ENCODE measurements at places on chromosomes 4 and X. TPM values are rescaled to one million over a fixed set of nuclear protein-coding genes. Genes with fewer than 3 reads are reported as not detected.

The BEND2 gene
- total RNA-seq = not detected

The BGN gene
- total RNA-seq = 15.7 TPM

The SYNPO2 gene
- total RNA-seq = under 0.01 TPM

The ARHGEF38 gene
- total RNA-seq = not detected

The ADH1A gene
- not detected for total RNA-seq

The ABCG2 gene
- 4.9 TPM for total RNA-seq

The NPY5R gene
- total RNA-seq = not detected

The MMRN1 gene
- total RNA-seq = 818 TPM

The SMIM10 gene
- 0.32 TPM for total RNA-seq

The UGT2B15 gene
- not detected for total RNA-seq

The HEPH gene
- total RNA-seq = under 0.01 TPM

The CCDC110 gene
- total RNA-seq = under 0.01 TPM

The TAF9B gene
- total RNA-seq = 21.3 TPM

The NR3C2 gene
- total RNA-seq = 4.1 TPM

The CFAP97 gene
- 13.7 TPM for total RNA-seq
